C1 segment of cervical spinal cord (tissue), 14 donors: ENCODE measurements at places on chromosomes 13 and 19.

DNA sequence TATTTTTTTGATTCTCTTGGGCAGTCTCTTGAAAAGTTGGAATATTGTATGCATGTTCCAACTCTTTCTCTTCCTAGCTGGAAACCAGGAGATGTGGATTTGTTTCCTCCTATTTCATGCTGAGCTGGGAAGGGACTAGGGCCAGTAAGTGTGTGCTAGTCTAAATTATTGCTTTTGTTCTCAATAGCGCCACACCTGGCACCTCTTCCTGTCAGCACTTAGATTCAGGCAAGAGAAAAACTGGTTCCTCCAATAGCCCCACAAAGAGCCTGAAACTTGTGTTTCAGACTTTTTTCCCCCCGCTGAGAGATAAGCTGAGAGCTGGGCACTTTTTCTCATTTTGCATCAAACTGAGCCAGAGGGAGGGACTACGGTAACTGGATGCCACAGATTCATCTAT is 353.4 kb downstream of the OLFM4 start:
- DNase-seq, result no peak

DNA sequence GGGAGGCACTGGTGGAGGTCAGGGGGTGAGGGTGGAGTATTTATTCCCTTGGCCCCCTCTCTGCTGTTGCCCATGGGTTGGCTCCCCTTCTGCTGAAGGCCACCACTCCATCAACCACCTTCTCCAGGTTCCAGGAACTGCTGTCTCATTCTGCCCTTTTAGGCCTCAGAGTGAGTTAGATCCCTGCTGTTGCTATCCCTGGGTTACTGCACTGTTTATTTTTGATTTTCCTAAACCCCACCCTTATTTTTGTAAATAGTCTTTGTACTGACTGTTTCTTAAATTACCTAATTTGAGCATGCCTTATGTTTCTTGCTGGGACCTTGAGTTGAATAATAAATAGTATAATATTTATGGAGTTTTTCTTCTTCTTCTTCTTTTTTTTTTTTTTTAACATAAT is 132.8 kb downstream of the RGCC start:
- DNase-seq, result no peak

GRCh38 chr19:48419158-48419920 is 25.9 kb downstream of the GRIN2D start:
- DNase-seq, result no peak

GRCh38 chr13:102555914-102556553 is 40.8 kb upstream of the TPP2 start:
- no peak for DNase-seq

GRCh38 chr19:38057959-38058690 is 151.1 kb downstream of the SIPA1L3 start:
- no peak for DNase-seq

DNA sequence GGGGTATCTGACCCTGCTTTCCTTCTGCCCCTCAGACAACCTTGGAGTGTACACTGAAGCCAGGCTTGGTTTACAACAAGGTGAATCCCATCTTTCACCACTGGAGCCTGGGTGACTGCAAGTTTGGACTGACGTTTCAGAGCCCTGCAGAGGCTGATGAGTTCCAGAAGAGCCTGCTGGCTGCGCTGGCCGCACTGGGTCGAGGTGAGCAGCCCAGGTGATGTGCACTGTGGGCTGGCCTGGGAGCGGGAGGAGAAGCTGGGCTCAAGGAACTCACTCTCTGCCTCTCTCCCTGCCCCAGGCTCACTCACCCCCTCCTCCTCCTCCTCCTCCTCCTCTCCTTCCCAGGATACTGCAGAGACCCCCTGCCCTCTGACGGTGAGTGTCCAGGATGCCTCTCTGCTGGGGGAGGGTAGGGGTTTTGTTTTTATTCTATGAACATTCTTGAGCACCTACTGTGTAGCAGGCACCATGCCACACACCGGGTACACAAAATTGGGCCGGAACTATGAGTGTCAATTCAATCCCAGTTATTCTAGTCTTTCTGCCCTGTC is 3.5 kb downstream of the SPRED3 start:
- DNase-seq, result no peak

GRCh38 chr13:48232420-48233045 is 473 bp upstream of the ITM2B start:
- DNase-seq, result no peak

- DNase-seq, result no peak
Measured at GRCh38 chr13:73290844-73291243, 232.0 kb downstream of the KLF5 start.
